ENCODE measurements at places on chromosomes 7 and 10.

DNA sequence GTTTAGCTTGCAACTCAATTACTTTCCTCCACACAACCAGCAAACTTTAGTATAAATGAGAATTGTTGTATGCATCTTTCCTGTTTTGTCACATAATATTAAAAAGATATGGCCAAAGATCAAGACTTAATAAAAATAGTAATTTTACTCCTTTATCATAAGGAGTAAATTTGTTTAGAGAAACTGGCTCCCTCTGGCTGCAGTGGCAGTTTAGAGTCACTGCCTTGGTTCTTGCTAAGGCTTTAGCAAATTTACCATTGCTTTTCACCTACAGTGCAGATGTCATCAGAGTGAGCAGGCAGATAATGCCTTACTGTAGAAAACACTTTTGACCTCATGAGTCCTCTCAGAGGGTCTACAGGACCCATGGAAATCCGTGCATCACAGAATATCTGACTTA is 2.6 kb downstream of the PRPF18 start:
- DNase-seq = no peak

GRCh38 chr7:41205600-41205999 is 497.3 kb downstream of the INHBA start:
- no peak for DNase-seq

GRCh38 chr10:3277566-3277965 is 105.0 kb upstream of the PITRM1 start:
- no peak for DNase-seq

DNA sequence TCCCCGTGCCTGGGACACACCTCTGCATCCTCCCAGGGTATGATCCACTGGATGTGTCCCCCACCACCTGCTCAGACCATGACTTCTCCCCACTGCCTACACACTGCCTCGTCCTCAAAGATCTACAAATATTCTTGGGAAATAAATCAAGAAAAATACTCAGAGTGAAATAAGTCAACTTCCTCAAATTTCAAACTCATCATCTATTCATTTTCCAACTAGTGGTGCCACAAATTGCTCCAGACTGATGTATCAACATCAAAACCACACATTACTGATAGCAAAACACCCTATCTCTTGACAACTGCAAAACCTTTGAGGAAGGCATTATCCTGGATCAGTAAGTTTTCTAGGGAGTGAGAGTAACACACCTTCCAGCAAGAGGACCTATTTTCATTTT is 87.7 kb downstream of the GRB10 start:
- DNase-seq = no peak

DNA sequence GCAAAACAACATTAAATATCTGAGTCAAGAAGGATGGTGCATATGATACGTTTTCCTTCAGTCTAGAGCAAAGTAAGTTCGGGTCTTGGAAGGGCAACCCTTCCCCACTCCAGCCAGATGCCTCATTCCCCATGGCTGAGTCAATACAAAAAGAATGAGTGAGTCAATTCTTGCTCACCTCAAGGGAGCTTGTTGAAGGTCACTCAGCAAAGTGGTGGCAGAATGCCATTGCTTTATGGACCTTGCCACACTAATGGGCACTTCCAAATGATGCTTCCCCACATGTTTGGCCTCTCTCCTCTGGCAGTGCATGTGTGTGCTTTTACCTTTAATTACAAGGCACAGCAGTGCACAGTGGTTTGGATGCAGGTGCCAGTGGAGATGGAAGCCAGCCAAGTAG is 296.5 kb downstream of the SORCS3 start:
- DNase-seq = no peak

DNA sequence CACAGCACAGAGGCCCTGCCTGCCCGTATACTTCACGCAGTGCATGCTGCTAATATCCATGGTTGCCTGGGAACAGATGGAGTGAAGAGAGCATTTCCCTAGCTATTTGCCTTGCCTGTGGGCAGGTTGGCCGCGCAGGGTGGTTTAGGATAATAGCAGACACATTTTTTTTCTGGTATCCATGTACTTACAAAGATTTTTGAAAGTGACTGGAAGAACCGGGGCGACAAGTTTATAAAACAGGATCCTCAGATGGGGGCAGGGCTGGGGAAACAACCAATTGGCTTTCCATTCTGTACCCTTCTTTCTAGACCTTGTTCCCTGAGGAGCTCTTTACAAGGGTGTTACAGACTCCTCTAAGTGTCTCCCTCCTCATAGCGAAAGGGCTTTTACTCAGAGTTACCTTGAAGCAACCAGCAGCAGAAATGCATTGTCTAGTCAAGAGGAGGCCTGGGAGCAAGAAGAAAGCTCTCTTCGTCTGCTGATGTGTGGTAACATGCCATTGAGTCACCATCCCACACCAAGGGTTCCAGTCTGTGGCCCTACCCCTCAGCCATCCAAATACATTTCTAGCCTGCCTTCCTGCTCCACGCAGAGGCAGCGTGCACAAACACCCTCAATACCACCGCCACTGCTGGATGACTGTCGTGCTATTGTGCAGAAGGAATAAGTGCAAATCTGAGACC is 31.5 kb downstream of the MTURN start:
- no peak for DNase-seq
